ENCODE measurements at places on chromosomes 4 and X. TPM values are rescaled to one million over a fixed set of nuclear protein-coding genes. Genes with fewer than 3 reads are reported as not detected.

DNA sequence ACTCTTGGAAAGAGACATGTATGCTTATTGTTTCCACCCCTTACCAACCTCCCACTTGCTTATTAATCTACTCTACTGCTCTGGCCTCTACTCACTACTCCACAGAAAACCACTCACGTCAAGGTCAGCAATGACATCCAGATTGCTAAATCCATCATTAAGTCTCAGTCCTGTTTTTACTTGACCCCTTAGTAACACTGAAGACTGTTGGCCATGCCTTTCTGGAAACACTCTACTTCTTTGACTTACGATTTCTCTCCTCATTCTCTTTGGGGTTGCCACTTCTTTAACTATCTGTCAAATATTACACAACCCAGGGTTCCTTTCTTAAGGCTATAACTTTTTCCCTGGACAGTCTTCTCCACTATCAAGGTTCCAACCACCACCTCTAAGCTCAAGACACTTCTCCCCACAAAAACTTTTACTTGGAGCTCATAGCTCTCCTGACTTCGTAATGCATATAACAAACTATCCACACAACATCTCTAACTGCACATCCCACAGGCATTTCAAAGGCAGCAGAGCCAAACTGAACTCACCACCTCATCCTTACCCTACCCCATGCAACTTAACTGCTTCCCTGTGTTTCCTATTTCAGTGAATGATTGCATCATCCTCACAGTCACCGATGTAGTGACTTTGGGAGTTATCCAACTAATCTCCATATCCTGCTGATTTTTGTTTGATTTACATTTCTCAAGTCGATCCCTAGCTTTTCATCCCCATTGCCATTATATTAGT lies 15.8 kb upstream of the MAGEA4 start:
- no peak overlapping the region for H3K27ac ChIP-seq
- H3K36me3 ChIP-seq = no peaks in the 10 kb centered on the region
- no peak overlapping the region for H3K4me3 ChIP-seq
- DNase-seq = no peak
- H3K4me1 ChIP-seq = no peaks in the 10 kb centered on the region

Gene LINC00632
- not detected for total RNA-seq

Gene HAND2
- not detected for total RNA-seq

GRCh38 chrX:136711147-136711546 lies 63.2 kb downstream of the CD40LG start:
- peaks cover 74% of the 10 kb centered on the region for H3K4me1 ChIP-seq
- no peaks in the 10 kb centered on the region for H3K27me3 ChIP-seq
- no peak overlapping the region for H3K4me3 ChIP-seq

DNA sequence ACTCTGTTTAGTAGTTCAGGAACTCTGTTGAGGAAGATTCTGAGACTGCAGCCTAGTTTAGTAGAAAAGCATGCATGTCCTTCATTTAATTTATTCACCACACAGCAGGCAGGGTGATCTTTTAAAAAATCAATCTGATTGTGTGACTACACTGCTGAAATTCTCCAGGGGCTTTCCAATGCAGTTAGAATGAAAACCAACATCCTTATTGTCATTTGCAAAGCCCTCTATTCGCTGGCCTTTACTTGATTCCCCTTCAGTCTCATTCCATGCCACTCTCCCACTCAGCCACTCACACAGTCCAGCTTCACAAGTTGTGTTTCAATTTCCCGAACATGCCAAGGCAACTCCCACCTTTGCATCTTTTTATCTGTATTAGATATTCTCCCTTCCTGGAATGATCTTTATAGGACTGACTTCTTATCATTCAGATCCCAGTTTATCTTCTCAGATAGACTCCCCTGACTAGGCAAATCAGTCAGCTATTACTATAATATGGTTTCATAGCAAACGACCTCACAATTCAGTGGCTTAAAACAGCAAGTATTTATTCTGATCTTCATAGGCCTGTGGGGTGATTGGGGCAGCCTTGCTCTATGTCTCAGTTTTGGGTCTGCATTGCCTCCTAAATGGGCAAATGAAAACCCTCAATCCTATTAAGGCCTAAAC lies 21.3 kb upstream of the FTHL17 start:
- H3K4me3 ChIP-seq = no peak overlapping the region
- H3K36me3 ChIP-seq = no peaks in the 10 kb centered on the region
- no peak overlapping the region for H3K27ac ChIP-seq
- no peaks in the 10 kb centered on the region for H3K27me3 ChIP-seq
- no peak for DNase-seq

DNA sequence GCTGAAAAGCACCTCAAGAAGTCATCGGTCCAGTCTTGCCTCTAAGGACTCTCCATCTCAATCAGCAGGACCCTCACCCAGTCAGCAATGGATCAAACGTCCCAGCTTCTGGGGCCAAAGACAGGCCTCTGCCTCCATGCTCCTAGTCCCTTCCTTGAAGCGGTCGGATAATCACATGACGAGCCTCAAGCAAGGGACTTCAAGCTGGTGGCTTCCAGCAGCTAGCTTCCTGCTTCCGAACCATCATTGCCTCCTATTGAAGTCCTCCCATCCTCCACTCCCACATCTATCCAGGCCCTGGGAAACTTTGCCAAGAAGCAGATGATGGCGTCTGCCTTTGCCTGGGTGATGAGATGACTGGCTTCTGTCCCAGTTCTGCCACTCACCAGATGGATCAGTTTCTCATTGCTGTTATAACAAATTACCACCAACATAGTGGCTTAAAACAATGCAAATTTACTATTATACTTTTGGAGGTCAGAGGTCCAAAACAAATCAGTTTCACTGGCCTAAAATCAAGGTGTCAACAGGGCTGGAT lies 135.2 kb upstream of the MAMLD1 start:
- H3K27ac ChIP-seq = no peak overlapping the region
- H3K27me3 ChIP-seq = no peaks in the 10 kb centered on the region
- H3K4me1 ChIP-seq = no peaks in the 10 kb centered on the region
- no peak overlapping the region for H3K4me3 ChIP-seq
- H3K36me3 ChIP-seq = no peaks in the 10 kb centered on the region
- no peak for DNase-seq

DNA sequence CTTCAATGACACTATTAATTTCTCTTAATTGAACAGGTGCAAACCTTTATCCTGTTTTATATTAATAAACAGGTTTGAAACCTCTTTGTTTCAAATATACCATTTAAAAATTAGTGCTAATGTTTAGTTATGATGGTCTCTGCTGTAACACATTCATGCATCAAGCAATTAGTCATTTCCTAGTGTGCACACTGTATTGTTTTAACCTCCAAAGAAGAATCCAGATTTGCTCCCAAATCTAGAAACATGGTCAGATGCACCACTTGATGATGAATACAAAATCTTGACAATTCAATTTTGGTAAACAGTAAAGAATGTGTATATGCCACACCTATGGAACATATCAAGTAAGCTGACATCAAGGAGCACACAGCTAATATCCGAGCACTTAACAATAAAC lies 157.1 kb downstream of the TRIML1 start:
- H3K36me3 ChIP-seq = peaks cover 1% of the 10 kb centered on the region
- no peaks in the 10 kb centered on the region for H3K27me3 ChIP-seq
- DNase-seq = no peak
- no peaks in the 10 kb centered on the region for H3K4me1 ChIP-seq

DNA sequence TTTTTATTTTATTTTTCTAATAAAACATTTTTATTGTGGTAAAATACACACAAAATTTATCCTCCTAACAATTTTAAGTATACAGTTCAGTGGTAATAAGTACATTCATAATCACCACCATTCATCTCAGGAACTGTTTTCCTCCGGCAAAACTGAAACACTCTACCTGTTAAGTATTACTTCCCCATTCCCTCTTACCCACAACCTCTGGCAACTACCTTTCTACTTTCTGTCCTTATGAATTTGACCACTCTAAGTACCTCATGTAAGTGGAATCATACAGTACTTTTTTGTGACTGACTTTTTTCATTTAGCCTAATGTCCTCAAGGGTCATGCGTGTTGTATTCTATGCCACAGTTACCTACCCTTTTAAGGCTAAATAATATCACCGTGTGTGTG lies 21.1 kb upstream of the HSFX4 start:
- H3K36me3 ChIP-seq = peaks cover 2% of the 10 kb centered on the region
- no peak overlapping the region for H3K4me3 ChIP-seq
- no peak for DNase-seq
- no peak overlapping the region for H3K27ac ChIP-seq
- H3K4me1 ChIP-seq = peaks cover 6% of the 10 kb centered on the region
- H3K27me3 ChIP-seq = no peaks in the 10 kb centered on the region

Gene ZNF711
- total RNA-seq = 1.0 TPM

DNA sequence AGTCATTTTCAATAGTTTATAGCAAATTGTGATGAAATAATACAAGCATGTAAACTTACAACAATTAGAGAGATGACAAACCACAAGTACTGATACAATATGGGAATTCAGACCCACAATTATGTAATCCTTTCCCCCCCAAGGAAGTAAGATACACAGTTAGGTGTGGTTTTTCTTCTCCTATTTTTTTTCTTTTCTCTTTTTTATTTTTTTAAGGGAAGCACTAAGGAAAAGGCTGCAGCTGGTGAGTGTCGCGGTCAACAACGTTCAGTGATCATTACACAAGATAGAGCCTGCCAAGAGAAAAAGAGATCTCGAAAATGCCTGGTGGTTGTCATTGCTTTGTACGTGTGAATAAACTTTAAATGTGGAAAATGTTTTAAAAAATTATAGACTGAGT lies 9.8 kb downstream of the NDNF start:
- H3K36me3 ChIP-seq = no peaks in the 10 kb centered on the region
- H3K27ac ChIP-seq = no peak overlapping the region
- H3K4me1 ChIP-seq = no peaks in the 10 kb centered on the region
- no peak for DNase-seq
- peaks cover 5% of the 10 kb centered on the region for H3K27me3 ChIP-seq

DNA sequence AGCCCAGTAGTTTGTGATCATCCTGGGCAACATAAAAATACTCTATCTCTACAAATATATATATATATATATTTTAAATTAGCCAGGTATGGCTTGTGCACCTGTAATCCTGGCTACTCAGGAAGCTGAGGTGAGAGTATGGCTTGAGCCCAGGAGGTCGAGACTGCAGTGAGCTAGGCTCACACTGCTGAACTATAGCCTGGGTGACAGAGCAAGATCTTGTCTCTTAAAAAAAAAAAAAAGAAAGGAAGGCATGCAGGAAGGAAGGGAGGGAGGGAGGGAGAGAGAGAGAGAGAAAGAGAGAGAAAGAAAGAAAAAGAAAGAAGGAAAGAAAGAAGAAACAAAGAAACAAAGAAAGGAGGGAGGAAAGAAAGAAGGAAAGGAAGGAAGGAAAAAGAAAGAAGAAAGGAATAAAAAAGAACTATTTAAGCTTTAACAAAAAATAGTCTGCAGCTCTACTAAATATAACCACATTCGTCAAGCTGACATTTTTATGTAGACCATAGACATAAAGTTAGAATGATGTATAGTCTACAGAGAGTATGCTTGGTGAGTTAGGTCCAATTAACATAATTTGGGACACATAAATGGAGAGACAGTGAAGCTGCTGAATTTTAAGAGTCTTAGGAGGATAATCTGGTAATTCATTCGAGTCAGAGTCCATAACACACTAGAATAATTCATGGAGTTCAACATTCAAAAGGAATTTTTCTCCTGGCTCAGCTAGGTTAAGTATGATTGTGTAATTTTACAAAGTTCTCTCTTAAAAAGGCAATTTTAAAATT lies 111.9 kb downstream of the GLRA3 start:
- H3K27ac ChIP-seq = no peak overlapping the region
- H3K27me3 ChIP-seq = peaks cover 6% of the 10 kb centered on the region
- H3K4me3 ChIP-seq = no peak overlapping the region
- H3K4me1 ChIP-seq = no peaks in the 10 kb centered on the region
- no peak for DNase-seq
- no peaks in the 10 kb centered on the region for H3K36me3 ChIP-seq

GRCh38 chrX:70437011-70437410 lies 7.6 kb upstream of the DLG3 start:
- peaks cover 17% of the 10 kb centered on the region for H3K27me3 ChIP-seq
- H3K4me1 ChIP-seq = peaks cover 7% of the 10 kb centered on the region
- H3K36me3 ChIP-seq = no peaks in the 10 kb centered on the region
- no peak overlapping the region for H3K27ac ChIP-seq

GRCh38 chr4:81922313-81922712 lies 450.6 kb upstream of the RASGEF1B start:
- H3K4me3 ChIP-seq = no peak overlapping the region
- H3K27me3 ChIP-seq = peaks cover 12% of the 10 kb centered on the region
- no peak overlapping the region for H3K27ac ChIP-seq
- no peaks in the 10 kb centered on the region for H3K36me3 ChIP-seq
- no peak for DNase-seq
- peaks cover 6% of the 10 kb centered on the region for H3K4me1 ChIP-seq

GRCh38 chr4:100289530-100289888 lies 99.2 kb upstream of the DDIT4L start:
- no peaks in the 10 kb centered on the region for H3K4me1 ChIP-seq
- no peak overlapping the region for H3K27ac ChIP-seq
- peaks cover 5% of the 10 kb centered on the region for H3K27me3 ChIP-seq

GRCh38 chr4:139145552-139145932 lies 31.5 kb downstream of the ELF2 start:
- no peak for DNase-seq
- peaks cover 15% of the 10 kb centered on the region for H3K4me1 ChIP-seq
- peaks cover 2% of the 10 kb centered on the region for H3K36me3 ChIP-seq
- no peak overlapping the region for H3K4me3 ChIP-seq
- H3K27ac ChIP-seq = no peak overlapping the region
- H3K27me3 ChIP-seq = no peaks in the 10 kb centered on the region

- no peak for DNase-seq
- peaks cover 20% of the 10 kb centered on the region for H3K4me1 ChIP-seq
- H3K36me3 ChIP-seq = no peaks in the 10 kb centered on the region
- H3K4me3 ChIP-seq = no peak overlapping the region
Observed at GRCh38 chrX:154987940-154988339, 34.6 kb downstream of the F8 start.

- no peak overlapping the region for H3K27ac ChIP-seq
- no peak for DNase-seq
- H3K4me1 ChIP-seq = no peaks in the 10 kb centered on the region
- peaks cover 3% of the 10 kb centered on the region for H3K36me3 ChIP-seq
Observed at GRCh38 chr4:48241731-48242130, 27.9 kb downstream of the TEC start.

GRCh38 chr4:8191136-8191747 lies 7.8 kb upstream of the SH3TC1 start:
- H3K4me3 ChIP-seq = no peak overlapping the region
- DNase-seq = no peak
- no peaks in the 10 kb centered on the region for H3K36me3 ChIP-seq
- H3K4me1 ChIP-seq = no peaks in the 10 kb centered on the region

Gene ABCG2
- total RNA-seq = 0.55 TPM

Gene AMBN
- not detected for total RNA-seq

Gene TKTL2
- not detected for total RNA-seq

DNA sequence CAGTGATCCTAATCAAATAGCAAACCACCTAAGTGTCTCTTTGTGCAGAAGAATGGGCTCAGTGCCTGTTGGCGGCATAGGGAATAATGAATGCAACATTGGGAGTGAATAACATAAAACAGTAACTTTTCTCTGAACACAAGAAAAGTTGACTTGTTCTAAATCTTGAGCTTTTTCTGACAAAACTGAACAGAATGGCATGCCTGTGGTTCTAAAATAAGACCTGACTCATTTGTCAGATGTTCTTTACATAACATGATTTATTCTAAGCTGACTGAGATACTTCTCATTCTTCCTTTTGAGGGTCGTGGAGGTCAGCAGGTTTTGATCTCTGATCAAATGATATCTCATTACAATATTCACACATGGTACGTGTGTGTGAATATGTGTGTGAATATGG lies 165.4 kb upstream of the WDR1 start:
- no peaks in the 10 kb centered on the region for H3K27me3 ChIP-seq
- no peaks in the 10 kb centered on the region for H3K36me3 ChIP-seq
- no peaks in the 10 kb centered on the region for H3K4me1 ChIP-seq
- no peak for DNase-seq

- no peak overlapping the region for H3K4me3 ChIP-seq
- DNase-seq = no peak
- H3K4me1 ChIP-seq = no peaks in the 10 kb centered on the region
- H3K27me3 ChIP-seq = peaks cover 3% of the 10 kb centered on the region
Observed at GRCh38 chr4:124486423-124486822, 226.1 kb downstream of the ANKRD50 start.

Data from activated naive CD4-positive, alpha-beta T cell treated with anti-CD3 and anti-CD28 coated beads for 36 hours (primary cell).